ENCODE measurements at places on chromosomes 7 and 10.

DNA sequence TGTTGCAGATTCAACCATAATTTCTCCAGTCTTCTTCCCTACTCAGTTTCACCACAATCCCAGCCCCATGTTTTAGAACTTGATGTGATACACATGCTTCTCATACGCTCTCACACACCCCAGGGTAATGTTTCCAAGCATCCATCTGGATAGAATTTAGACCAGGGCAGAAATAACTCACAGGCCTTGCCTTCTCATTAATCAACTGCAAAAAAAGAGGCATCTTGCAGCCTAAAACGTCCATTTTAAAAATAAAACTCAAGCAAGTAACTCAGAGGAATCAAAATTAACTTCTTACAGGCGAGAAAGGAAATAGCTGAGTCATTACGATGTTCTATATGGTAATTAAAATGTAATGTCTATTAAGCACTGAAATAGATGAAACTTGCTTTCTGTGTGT, 127.2 kb upstream of the RSU1 start:
- no peak for DNase-seq

DNA sequence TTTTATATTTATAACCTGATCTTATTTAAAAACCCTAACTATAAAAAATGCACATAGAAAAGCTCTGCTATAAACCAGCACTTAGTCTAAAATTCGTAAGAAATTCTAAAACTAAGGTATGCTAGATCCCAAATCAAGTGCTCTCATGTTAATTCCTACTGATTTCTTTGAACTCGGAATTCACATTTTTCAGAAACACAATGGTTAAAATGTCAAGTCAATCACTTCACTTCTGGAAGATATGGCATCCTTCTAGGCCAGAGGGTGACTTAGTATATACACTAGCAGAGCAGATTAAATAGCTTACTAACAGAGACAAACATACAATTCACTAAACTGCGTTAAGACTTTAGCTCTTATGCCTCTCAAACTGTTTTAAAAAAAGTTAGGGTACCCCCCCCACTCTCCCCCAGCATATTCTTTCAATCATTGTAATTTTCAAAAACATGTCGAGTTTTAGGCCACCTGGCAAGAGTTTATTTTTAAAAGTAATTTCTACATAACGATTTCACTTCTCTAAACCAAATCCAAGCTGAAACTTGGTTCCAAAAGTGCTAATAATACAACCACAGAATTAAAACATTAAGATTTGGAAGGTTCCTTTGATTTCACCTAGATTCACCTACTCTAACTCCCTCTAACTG, 129.4 kb downstream of the NRBF2 start:
- no peak for DNase-seq

- DNase-seq: no peak
Observed at GRCh38 chr7:42372479-42372878, 135.5 kb upstream of the GLI3 start.

GRCh38 chr10:31381766-31382316, 62.8 kb downstream of the ZEB1 start:
- no peak for DNase-seq

- no peak for DNase-seq
Observed at GRCh38 chr10:123896246-123896927, 4.8 kb upstream of the CPXM2 start.

GRCh38 chr7:2566348-2566889, 7.6 kb downstream of the IQCE start:
- DNase-seq: no peak

GRCh38 chr10:15141136-15142054, 27.1 kb downstream of the NMT2 start:
- no peak for DNase-seq

DNA sequence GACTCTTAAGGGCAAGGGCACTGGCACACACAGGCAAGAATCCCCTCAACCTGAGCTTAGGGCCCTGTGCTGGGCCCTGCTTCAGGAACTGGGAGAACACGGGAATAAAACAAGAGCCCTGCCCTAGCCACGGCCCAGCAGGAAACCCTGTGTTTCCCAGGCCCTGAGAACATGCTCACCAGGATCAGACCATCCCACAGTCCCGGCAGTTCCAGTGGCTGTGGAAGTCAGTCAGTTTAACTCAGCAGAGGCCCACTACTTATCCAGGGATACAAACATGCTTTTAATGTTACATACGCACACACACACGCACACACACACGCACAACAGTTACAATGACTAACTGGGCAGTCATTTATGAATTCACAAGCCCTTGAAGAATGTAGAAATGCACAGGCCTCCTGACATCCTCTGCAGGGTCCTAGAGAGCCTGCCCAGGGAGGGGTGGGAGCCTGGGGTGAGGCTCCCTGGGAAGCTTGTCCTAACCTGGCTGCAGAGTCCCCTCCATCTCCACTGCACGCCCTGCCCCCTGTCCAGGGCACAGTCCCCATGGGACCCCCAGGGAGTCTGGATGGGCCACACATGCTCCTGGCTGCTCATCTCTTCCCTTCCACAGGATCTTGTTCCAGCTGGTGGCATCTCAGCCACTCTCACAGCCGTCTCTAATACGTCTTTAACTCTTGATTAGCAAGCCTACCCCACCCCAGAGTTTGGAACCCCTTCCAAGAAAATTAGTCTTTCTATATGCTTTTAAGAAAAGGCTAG, 97.6 kb downstream of the TCERG1L start:
- DNase-seq: no peak

GRCh38 chr10:17200912-17201793, at the start of gene TRDMT1:
TSS of gene TRDMT1 (minus strand) at chr10:17201672. CDS start at chr10:17201634, 38 bp downstream.
- peak; percentile 62 for DNase-seq

DNA sequence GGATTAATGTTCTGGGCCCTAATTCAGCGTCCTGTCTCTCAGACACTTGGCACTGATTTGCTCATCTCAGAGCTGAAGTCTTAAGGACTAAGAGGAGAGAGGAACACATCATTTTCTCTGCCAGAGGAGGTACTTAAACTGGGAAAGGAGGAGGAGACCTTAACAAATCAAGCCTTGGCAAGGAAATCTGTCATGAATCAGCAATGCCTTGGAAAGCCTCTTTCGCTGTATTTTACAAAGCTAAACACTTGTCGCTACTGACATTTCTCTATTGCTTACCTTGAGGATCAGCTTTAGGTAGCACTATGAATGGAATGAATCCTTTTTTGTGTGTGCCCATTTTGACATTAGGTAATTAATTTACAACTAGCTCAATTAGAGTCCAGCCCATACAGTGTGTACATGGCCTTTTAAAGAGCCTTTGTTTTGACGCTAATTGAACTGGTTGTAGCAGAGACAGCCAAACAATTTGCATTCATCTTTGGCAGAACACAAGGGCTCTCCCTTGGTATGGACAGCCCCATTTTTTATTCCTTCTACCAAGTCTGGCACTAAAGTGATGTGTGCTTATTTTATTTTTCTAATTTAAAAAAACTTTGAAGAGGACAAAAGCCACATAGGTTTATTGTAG, 37.4 kb downstream of the AUTS2 start:
- no peak for DNase-seq

- DNase-seq: no peak
Observed at GRCh38 chr7:30604901-30605300, 10.2 kb downstream of the GARS1 start.

DNA sequence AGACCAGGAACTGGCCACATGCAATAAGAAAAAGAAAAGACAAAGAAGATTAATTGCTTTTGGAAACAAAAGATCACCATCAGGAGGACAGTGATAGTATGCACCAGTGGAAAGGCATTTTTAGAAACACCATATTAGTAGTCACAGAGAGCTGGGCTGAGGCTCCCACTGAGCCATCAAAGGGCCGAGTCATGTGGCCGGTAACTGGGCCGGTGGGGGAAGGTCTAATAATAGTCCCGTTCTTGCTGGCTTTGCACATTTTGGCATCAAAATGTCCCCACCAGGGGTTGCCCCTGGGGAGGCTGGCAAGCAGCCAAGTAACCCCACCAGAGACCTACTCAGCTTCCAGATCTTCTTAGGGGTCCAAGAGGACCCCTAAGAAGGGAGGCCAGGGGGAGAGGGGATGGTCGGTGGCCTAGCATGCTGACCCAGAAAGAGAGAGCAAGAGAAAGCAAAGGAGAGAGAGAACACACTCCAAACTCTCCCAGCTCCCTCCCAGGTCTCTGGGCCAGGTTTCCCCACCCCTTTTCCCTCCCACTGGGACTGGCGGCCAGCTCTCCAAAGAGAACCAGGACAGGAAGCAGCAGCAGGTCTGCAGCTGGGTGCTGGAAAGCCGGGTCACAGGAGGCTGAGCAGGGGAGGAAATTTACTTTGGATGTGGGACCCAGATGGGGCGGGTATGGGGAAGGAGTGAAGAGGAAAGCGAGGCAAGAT, 70.2 kb upstream of the FGFR2 start:
- no peak for DNase-seq

DNA sequence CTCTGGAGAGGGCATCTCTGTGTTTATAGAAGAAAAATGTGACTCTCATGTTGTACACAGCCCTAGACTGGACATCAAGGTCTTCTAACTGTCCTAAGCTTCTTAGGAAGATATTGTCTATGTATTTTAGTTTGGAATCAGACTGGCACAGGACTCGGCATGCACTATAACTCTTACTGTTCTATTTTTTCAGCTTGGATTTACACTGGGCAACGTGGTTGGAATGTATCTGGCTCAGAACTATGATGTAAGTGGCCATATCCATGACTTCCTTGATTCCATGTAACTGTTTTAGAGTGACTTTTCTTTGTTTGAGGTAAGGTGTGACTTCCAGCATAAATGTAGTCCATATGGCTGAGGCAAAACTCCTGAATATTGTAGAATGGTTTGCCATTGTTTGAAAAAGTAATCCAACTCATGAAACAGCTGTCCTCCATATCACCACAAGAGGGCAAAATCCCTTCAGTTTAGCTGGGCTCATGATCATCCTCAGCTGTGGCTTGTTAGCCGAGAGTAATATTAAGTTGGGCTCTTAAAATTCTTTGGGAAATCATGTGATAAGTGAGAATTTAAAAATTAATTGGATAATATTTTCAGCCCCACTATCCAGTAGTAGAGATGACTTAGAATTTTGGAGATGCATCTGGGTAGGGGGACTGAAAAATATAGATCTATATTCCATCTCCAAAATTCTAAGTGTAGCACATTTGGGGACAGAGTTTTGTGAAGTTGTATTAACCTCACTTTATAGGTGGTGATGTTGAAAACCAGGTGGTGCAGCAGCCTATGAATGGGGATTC, 10.4 kb downstream of the STMP1 start:
- DNase-seq: no peak

GRCh38 chr7:88969167-88969566, 173.6 kb upstream of the TEX47 start:
- DNase-seq: no peak

DNA sequence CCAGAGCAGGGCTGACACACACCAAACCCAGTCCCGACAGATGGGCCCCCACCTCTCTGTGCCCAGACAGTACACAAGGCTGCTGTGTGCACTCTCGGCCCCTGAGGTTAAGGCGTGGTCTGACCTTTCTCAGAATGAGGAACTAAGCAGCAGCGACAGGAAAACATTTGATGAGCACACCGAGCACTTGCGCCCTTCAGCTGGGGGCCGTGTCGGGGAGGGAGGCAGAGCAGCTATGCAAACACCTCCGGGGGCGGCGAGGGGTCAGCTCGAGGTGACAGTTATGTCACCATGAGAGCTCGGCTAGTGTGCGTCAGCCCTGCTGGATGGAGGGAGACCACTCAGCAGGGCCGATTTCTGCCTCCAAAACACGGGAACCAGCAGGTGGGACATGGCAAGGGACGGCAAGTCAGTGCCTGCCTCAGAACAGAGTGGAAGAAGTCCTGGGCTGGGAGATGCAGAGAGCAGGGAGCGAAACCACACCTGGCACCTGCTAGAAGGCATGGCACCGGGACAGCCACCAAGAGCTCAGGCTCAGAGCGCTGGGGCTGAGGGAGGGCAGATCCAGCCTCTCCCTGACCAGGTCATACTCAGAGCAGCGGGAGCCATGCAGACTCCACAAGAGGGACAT, 57.4 kb downstream of the CHST15 start:
- no peak for DNase-seq

GRCh38 chr10:100232101-100232500, 2.7 kb upstream of the CHUK start:
- no peak for DNase-seq

GRCh38 chr10:44390585-44391072, 5.7 kb upstream of the CXCL12 start:
- no peak for DNase-seq

GRCh38 chr7:106074257-106074656, 37.9 kb downstream of the SYPL1 start:
- DNase-seq: no peak

DNA sequence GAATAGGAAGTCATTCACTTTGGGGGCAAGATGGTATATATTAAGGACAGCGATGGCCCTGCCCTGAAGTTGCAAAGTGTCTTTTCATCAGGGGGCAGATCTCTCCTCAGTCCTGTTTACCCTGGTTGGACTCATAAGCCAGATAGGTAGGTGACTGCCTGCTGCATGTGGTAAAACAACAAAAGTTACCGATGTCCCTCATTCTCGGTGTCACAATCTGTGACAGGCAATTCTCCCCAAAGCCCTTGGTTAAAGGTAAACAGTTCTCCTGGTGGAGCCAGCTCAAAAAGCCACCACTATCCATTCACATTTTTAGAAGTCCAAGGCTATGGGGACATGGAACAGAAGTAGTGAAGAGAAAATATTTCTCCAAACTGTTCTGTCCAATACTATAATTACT, 9.9 kb upstream of the SLC25A13 start:
- no peak for DNase-seq

GRCh38 chr10:11684717-11685645, 57.2 kb upstream of the ECHDC3 start:
- peak; percentile 70 for DNase-seq

DNA sequence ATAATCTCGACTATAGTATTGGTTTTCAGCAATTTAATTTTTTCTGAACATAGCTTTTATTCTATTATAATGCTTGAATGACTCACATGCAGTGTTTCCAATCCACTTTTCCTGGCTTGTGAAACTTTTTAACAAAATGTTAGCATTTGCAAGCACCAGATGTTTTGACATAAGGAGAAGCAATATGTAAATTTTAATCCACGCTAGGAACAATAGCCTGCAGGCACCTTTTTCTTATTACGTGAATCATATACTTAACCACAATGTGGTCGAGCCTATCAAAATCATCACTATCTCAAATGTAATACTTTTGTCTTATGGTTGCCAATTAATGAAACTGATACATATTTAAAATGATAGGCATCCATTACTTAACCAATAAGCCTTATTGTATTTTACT, 97.1 kb downstream of the TFEC start:
- DNase-seq: no peak

DNA sequence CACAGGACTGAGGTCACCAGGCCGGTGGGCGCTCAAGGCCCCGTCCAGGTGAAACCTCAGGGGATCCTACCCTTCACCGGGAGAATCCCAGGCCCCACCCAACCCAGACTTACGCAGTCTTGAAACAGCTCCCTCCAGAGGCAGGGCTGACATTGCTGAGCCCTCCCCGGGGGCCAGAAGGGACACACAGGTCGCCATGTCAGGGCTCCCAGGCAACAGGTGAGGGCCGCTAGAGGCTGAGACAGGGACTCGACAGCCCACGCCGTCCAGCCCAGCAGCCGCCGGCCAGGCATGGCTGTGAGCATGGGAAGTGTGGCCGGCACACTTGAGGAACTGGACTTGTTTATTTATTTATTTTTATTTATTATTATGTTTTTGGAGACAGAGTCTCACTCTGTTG, 10.3 kb downstream of the MICALL2 start:
- no peak for DNase-seq

- DNase-seq: no peak
Observed at GRCh38 chr10:14605231-14605925, 169.3 kb downstream of the FAM107B start.
